ENCODE measurements at places on chromosomes 6 and 20. TPM values are rescaled to one million over a fixed set of nuclear protein-coding genes. Genes with fewer than 3 reads are reported as not detected.
A peak's percentile ranks its signal among the peaks of the same experiment; 100 is the strongest.

GRCh38 chr6:102355578-102355977 is 962.1 kb downstream of the GRIK2 start:
- DNase-seq: no peak

DNA sequence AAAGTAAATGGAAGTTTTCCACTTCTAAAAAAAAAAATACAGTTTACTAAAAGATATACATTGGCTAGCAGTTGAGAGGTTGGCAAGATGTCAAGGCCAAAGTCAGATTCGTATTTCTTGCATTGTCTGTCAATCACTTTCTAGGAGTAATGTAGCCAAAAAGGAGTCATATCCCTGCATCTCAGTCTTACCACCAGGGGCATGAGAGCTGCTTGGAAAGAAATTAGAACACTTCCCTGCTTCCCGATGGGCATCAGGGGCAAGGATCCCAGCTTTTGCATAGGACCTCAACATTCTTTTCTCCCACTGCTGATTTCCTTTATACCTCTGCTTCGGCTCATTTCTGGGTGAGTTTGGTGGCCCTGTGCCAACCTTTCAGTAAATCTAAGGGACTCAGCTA is 581.0 kb upstream of the MAP3K7 start:
- DNase-seq: peak; percentile 2

GRCh38 chr6:62652692-62653328 is 366.8 kb upstream of the KHDRBS2 start:
- DNase-seq: no peak

- no peak for DNase-seq
These were observed 244.3 kb upstream of the CHD6 start for GRCh38 chr20:41862476-41862875.

GRCh38 chr6:99905209-99906106 is 88.6 kb downstream of the MCHR2 start:
- DNase-seq: peak; percentile 40

PSORS1C2 gene
- not detected for total RNA-seq

NPEPL1 gene
- total RNA-seq: 18.1 TPM

EDN3 gene
- total RNA-seq: not detected

PERP gene
- total RNA-seq: 103 TPM
